ENCODE measurements at places on chromosomes 1 and 21.

DNA sequence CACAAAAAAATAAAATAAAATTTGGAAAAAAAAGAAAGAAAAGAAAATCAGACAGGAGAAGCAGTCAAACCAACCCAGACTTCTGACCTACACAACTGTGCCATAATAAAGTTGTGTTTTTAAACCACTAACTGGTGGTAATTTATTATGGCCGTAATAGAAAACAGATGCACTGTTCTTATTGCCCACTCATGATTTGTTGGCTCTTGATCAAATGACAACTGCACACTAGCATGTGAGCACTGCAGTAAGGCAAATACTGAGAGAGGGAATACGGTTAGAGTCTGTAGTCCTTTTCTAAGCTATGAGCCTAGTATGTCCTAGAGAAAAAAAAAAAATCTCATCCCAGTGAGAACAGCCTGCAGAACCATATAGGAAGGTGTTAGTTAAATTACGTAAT lies 61.2 kb upstream of the TNR start:
- no peak for DNase-seq

DNA sequence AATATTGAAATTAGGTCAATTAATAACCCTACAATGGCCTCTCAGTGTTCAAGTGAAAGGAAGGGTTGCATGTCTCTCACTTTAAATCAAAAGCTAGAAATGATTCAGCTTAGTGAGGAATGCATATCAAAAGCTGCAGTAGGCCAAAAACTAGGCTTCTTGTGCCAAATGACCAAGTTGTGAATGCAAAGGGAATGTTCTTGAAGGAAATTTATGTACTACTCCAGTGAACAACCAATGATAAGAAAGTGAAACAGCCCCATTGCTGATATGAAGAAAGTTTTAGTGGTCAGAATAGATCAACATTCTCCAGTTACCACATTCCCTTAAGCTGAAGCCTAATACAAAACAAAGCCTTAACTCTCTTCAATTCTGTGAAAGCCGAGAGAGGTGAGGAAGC lies 10.0 kb downstream of the MAEL start:
- DNase-seq = no peak

- no peak for DNase-seq
Observed at GRCh38 chr1:21160263-21160796, 16.4 kb downstream of the EIF4G3 start.

DNA sequence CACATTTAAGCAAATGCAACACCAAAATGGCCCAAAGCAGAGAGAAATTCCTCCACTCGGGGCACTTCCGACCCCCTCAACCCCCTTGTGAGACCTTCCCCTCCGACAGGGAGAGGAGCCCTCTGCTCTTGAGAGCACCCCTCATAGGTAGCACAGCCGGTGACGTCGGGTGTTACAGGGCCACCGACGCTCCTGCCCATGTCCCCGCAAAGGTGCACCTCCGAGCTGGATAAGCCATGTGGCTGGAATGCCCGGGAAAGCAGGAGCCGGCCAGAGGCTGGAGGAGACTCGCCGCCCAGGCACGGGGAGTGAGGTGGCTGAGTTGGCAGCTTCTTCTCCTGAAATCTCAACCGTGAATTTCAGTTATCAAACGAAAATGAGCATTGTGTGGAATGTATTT lies 67.1 kb upstream of the ARHGEF16 start:
- DNase-seq = no peak

DNA sequence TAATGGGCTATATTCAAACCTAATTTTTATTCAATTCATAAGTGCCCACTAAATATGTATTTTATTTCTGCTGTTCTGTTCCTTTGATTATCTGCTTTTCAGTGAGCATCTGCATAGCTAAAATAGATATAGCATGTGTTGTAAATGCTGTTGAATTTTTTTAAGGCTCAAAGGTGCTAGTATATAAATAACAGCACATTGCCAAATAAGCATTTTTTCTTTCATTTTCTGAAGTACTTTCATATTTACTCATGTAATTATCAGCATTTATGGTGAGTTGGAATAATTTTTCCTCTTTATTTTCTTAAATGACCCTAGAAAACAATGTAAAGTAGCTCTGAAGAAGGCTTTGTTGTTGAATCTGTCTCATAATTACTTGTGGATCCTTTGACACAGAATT lies 69.6 kb upstream of the B3GALT2 start:
- DNase-seq = no peak

GRCh38 chr21:33924766-33925100 lies 9.1 kb upstream of the ATP5PO start:
- DNase-seq = no peak

- no peak for DNase-seq
Observed at GRCh38 chr1:125118147-125118993, 3933.6 kb downstream of the SRGAP2C start.

- no peak for DNase-seq
Observed at GRCh38 chr1:61138921-61139774, 56.8 kb downstream of the NFIA start.

DNA sequence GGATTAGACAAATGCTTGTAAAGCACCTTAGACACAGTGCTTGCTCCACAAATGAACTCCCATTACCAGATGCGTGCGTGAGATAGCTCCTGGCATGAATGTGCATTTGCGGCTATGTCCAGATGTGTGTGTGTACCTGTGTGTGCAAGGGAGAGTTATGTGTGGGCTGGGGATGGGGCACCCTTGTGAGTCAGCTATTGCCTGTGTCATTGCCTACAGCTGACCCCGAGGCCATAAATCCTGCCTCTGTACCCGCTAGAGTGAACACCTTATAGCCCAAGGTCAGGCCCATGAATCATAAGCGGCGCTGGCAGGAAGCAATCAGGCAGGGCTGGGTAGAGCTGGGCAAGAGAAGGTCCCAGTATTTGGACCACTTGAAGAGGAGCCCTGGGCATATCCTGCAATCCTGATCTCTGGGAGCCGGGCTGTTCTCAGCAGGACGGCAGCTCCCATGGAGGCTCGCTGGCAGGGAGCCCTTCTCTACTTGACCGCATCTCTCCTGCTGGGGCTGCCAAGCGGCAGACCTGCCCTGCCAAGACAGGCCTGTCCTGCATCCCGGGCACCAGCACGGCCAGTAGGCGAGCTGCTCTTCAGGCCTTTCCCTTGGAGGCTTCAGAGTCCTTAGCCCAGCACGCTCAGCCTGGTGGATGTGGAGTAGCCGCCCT lies 86.4 kb downstream of the TMEM53 start:
- DNase-seq = no peak

GRCh38 chr21:37449302-37449937 lies 82.8 kb downstream of the DYRK1A start:
- no peak for DNase-seq

GRCh38 chr1:175749075-175749474 lies 5.7 kb upstream of the TNR start:
- no peak for DNase-seq

GRCh38 chr1:230423261-230423660 lies 2.9 kb downstream of the PGBD5 start:
- no peak for DNase-seq

DNA sequence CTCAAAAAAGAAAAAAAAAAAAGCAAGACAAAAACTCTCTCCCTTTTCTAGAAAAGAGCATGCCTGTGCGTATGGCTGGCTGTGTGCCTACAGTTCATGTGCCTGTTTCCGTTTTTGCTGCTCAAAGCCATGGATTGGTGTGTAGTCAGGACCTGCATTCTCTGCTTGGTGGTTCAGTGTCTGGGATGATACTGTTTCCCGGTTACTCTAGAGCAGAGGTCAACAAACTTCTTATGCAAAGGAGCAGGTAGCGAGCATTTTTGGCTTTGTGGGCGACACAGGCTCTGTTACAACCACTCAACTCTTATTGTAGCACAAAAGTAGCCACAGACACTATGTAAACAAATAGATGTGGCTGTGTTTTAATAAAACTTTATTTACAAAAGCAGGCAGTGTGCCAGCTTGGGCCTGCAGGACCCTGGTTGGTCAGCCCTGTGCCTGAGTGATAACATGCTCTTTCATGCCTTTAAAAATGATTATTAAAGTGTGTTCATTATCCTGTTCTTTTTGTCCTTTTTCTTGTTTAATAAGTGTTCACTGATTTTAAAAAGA lies 524.2 kb downstream of the KIF26B start:
- no peak for DNase-seq

GRCh38 chr1:87942165-87942564 lies 613.5 kb downstream of the LMO4 start:
- DNase-seq = peak; percentile 62

GRCh38 chr1:167499106-167499505 lies 19.2 kb downstream of the CD247 start:
- no peak for DNase-seq

DNA sequence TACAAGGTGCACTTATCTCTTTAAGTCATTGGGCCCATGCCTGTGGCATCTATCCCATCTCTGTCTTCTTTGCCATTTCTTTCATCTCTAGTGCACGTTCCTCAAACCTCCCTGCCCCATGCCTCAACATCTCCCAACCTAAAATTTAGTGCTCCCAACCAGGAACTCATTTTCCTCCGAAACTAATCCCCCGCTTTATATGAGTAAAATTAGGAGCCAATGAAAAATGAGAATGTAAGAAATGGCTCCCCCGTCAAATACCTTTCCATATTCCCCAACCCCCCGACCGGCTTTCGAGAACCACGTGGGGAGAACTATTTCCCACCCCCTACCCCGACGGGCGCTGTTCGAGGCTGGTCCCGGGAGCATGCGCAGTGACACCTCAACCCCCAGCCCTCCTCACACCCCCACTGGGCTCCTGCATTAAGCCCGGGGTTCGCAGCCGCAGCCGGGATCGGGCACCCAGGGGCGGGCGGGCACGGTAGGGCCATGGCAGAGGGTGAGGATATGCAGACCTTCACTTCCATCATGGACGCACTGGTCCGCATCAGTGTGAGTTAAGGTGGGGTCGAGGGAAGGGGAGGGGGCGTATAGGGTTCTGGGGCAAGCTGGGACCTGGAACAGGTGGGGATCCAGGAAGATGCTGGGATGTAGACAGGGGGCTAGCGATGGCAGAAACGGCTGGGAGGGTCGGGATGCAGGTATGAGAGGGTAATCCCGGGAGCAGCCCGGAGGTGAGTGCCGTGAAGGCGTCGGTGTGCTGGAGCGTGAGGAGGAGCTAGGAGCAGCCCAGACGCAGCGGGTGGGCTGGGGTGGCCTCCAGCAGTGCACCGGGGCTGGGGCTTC lies at the start of gene TRIM46:
Gene TRIM46, plus strand, starts transcription at position 372 of the 846 bp plus-strand sequence. Its CDS starts 118 bp downstream, at position 490.
- peak; percentile 72 for DNase-seq

DNA sequence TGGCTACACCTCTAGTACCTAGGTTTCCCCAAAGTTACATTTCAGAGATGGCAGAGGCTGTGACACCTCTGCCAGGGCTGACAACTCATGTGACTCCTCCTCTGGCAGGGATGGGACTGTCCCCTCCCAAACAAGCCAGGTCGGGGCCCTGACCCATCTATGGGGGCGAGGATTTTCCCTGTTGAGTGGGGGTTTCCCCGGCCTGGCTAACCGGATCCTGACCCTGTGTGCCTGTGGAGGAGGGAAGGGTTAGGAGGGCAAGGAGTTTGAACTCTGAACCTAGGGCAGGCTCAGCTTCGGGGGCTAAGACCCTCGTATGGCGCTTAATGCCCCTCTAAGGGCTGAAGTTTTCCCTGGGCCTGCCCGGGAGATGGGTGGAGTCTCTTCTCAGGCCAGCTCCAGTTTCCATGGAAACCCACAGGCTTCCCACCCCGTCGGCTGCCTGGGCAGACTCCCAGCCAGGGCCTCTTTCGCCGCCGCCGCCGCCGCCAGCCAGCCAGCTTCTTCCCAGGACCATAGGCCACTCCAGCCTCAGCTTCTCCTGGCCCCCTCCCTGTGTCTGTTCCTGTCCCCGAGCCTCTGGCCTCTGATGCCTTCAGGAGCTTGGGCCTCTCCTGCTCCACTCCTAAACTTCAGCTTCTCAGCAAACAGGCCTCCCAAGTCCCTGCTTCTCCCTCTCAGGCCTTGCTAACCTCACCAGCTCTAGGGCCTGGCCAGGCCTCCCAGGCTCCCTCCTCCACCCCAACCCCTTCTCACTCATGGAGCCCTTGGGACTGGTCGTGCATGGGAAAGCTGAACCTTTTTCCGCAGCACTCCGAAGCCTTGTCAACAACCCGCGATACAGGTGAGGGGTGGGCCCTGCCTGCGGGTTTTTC lies at the start of gene BTBD19:
Gene BTBD19, plus strand, starts transcription at position 461 of the 875 bp plus-strand sequence. Its CDS starts 298 bp downstream, at position 759.
- peak; percentile 93 for DNase-seq

DNA sequence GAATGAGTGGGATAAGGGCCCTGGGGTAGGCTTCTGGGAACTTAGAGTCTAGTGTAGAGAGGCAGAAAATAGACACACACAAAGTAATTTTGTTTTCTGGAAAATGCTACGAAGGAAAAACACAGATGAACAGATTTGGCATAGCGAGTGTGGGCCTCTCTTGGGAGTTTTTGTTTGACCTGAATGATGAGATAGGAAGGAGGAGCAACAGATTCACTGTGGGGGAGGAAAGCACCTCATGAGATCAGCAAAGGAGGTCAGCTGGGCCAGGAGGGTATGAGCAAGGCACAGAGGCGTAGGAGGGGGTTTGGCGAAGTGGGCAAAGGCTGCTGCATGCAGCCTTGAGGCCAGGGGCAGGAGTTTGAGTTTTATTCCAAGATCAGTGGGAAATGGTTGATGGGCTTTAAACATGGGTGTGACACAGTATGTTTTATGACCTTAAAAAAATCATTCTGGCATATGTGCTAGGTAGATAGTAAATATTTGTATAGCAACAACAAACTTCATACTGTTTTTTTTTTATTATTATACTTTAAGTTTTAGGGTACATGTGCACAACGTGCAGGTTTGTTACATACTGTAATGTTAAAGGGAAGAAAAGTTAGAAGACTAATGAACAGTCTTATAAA lies 57.9 kb downstream of the FGGY start:
- DNase-seq = no peak

DNA sequence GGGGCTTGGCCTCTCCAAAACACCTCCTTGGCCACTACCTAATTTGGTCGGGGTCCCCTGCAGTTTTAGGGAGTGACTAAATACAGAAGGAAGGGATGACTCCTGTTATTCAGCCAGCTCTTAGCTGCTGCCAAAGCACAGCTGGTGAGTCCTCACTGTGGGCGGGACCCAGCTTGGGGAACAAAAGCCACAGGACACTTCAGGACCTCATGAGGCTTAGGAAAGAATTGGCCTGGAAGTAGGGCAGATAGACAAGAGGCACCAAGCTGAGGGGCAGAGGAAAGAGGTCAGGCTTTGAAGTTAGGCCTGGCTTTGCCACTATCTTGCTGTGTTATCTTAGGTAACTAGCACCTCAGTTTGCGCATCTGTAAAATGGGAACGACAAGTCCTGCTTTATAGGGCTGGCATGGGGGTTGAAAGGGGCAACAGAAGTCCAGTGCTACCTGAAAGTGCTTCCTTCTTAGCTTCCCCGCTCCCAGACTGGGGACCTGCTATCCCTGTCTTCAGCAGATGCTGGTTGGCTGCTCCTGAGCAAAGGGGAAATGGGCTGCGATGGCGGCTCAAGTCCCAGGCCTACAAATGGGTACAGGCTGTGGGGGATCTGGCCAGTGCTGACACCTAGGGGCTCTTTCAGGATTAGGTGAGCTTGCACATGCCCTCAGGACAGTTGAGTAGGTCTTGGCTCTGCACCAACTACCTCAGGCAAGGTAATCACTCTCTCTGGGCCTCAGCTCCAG lies 15.7 kb downstream of the IFI6 start:
- peak; percentile 86 for DNase-seq

DNA sequence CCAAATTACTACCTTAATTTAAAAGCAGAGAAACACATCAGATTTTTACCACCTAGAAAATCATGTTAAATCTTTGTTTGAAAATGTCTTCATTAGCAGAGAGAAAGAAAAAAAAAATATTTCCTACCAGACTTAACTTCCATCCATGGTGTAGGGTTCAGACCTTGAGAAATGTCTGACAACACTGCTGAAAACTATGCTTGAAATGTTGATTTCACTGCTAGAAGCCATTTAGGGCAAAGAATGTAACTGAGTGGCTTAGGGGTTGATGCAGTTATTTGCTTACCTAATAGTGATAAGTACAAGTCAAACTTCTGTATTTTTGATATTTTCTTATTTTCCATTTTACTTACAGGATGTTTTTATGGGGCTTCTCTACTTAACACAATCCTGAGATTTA lies 495.6 kb upstream of the NEGR1 start:
- DNase-seq = peak; percentile 80
